ENCODE measurements at places on chromosomes 2 and 18. TPM values are rescaled to one million over a fixed set of nuclear protein-coding genes. Genes with fewer than 3 reads are reported as not detected.

DNA sequence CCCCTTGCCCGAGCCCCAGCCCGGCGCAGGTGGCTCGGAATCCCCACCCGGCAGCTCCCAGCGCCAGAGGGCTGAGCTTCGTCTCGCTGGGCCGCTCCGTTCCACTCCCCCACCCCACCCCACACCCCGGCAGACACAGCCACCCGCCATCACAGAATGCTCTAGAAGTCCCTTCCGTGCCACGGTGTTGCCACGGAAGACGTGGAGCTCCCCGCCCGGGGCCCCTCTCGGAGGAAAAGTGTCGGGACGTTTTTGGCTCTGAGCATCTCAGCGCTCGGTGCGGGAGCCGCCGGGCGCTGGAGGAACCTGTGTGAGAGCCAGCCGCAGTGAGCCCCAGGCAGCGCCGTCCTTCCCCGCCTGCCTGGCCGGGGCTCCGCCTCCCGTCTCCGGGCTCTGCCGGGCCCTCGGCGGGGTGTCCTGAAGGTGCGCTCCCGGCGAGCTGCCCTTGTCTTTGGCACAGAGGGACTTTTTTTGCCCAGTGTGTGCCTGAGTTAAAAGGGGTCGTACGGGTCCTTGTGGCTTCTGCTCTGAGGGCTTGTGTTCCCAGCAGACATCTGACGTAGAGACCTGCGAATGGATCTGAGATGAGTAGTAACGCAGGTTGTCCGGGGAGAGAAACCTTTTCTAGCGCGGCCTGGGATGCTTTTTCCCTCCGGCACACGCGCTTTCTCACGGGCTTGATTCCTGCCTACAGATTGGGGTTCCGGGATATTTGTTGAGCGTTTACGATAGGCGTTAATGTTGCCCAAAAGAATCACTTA lies 1.8 kb downstream of the ZCCHC2 start:
- H3K4me1 ChIP-seq: no peaks in the 10 kb centered on the region
- H3K4me3 ChIP-seq: peak overlapping the region; percentile 89
- peak overlapping the region; percentile 90 for H3K27ac ChIP-seq
- H3K36me3 ChIP-seq: no peaks in the 10 kb centered on the region

UGT1A4 gene
- not detected for total RNA-seq

- no peak overlapping the region for H3K4me3 ChIP-seq
- no peaks in the 10 kb centered on the region for H3K27me3 ChIP-seq
- H3K36me3 ChIP-seq: peaks cover 2% of the 10 kb centered on the region
Observed at GRCh38 chr18:58979615-58980014, 114.9 kb downstream of the ZNF532 start.

DNA sequence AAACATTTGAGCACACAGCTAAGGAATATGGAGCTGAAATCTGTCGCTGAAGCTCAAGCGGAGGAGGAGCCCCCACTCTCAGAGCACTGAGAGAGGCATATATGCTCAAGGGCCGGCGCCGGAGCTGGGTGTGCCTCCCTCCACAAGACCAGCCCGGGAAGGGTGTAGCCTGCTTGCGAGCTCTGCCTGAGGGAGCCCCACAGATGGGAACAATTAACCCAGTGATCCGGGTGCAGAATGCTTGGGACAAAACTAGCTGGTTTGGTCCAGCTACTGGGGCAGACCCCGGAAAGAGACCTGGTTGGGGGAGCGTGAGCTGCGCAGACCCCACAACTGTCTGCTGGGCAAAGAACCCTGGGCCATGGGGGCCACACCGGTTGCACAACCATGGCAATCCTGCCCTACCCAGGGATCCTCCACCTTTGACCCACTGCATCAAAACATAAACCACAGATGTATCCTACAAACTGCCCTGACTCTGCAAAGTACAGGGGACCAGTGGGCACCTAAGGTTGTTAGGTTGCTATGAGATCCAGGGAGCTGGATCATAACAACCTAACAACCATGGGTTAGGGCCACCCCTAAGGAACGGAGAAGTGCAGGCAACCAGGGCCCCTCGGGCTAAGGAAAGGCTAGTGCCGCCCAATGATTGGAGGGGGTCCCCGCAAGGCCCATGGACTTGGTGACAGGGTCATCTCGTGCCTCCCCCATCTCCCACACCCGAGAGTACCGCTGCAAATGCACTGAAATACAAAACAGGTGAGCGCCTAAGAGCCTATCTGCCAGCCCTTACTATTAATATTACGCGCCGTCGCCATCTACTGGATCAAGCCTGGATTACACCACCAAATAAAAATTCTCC lies 53.4 kb upstream of the SCN1A start:
- no peaks in the 10 kb centered on the region for H3K27me3 ChIP-seq
- H3K4me3 ChIP-seq: no peak overlapping the region
- H3K27ac ChIP-seq: no peak overlapping the region
- no peaks in the 10 kb centered on the region for H3K4me1 ChIP-seq

DNA sequence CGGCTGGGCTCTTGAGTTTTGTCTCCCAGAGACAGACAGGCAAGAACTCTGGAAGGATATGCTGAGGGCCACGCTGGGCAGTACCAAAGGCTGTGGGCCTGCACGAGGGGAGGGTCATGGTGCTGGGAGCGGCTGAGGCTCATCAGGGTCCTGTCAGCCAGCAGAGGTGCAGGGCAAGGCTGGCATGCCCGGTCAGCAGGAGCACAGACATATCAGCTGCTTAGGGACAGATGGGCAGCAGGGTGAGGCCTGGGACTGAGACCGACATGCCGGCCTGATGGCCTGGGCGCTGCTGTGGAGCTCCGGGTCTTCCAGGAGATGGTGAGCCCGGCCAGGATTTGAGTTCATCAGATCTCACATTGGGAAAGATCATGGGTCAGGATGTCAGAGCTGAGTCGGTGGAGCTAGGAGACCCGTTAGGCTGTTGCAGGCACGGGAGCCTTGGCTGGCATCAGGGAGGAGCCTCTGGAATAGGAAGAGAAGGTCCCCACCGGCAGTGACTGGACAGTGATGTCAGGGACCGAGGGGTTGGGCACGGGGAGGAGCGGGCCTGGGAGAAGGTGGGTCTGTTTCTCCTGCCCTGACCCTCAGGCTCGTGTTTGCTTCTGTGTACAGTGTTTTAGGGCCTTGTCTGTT lies 18.8 kb downstream of the CNDP2 start:
- H3K36me3 ChIP-seq: peaks cover 22% of the 10 kb centered on the region
- no peaks in the 10 kb centered on the region for H3K27me3 ChIP-seq
- no peaks in the 10 kb centered on the region for H3K4me1 ChIP-seq
- no peak overlapping the region for H3K4me3 ChIP-seq
- DNase-seq: no peak

DNA sequence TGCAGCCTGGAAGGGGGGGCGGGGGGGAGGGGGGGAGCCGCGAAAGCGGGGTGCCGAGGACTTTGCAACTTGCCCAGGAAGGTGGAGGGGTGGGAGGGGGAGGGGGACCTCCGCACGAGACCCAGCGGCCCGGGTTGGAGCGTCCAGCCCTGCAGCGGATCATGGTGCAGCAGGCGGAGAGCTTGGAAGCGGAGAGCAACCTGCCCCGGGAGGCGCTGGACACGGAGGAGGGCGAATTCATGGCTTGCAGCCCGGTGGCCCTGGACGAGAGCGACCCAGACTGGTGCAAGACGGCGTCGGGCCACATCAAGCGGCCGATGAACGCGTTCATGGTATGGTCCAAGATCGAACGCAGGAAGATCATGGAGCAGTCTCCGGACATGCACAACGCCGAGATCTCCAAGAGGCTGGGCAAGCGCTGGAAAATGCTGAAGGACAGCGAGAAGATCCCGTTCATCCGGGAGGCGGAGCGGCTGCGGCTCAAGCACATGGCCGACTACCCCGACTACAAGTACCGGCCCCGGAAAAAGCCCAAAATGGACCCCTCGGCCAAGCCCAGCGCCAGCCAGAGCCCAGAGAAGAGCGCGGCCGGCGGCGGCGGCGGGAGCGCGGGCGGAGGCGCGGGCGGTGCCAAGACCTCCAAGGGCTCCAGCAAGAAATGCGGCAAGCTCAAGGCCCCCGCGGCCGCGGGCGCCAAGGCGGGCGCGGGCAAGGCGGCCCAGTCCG lies 540 bp downstream of the SOX11 start:
- no peaks in the 10 kb centered on the region for H3K4me1 ChIP-seq
- DNase-seq: no peak
- no peak overlapping the region for H3K27ac ChIP-seq
- H3K27me3 ChIP-seq: peaks cover 3% of the 10 kb centered on the region
- H3K36me3 ChIP-seq: no peaks in the 10 kb centered on the region
- no peak overlapping the region for H3K4me3 ChIP-seq

DNA sequence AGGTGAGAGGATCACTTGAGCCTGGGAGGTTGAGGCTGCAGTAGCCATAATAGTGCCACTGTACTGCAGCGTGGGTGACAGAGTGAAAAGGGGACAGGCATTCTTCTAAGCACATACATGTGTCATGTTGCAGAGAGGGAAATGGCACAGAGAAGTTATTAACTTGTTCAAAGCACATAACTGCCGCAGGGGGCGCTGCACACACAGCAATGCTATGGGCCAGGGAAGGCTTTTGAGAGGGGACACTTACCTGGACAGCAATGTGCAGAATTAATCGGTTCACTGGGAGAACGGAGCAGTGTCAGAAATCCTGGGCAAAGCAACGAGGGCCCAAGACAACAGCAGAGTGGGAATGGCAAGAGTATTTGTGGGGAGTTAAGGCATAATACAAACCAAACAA lies 2.4 kb downstream of the SCYGR8 start:
- DNase-seq: no peak
- H3K4me3 ChIP-seq: no peak overlapping the region
- no peaks in the 10 kb centered on the region for H3K27me3 ChIP-seq
- no peak overlapping the region for H3K27ac ChIP-seq
- H3K4me1 ChIP-seq: no peaks in the 10 kb centered on the region

DNA sequence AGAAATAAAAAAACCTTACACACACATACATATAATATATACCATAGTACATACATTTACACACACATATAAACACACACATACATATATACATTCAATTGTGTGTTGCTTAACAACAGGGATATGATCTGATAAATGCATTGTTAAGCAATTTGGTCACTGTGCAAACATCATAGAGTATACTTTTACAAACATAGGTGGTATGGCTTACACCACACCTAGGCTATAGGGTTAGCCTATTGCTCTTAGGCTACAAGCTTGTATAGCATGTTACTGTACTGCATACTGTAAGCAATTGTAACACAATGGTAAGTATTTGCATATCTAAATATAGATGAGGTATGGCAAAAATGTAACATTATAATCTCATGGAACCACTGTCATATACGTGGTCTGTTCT lies 156.8 kb upstream of the ERBB4 start:
- H3K4me3 ChIP-seq: no peak overlapping the region
- no peaks in the 10 kb centered on the region for H3K36me3 ChIP-seq
- no peaks in the 10 kb centered on the region for H3K4me1 ChIP-seq
- H3K27ac ChIP-seq: no peak overlapping the region
- no peak for DNase-seq

EVX2 gene
- not detected for total RNA-seq

- no peak overlapping the region for H3K27ac ChIP-seq
- H3K4me1 ChIP-seq: no peaks in the 10 kb centered on the region
- no peak overlapping the region for H3K4me3 ChIP-seq
Observed at GRCh38 chr18:79545255-79545654, 134.3 kb upstream of the CTDP1 start.

GRCh38 chr2:121071034-121071504 lies 213.9 kb downstream of the TFCP2L1 start:
- DNase-seq: peak; percentile 76
- no peaks in the 10 kb centered on the region for H3K36me3 ChIP-seq
- H3K27ac ChIP-seq: no peak overlapping the region
- H3K4me1 ChIP-seq: no peaks in the 10 kb centered on the region

- H3K36me3 ChIP-seq: no peaks in the 10 kb centered on the region
- no peak overlapping the region for H3K4me3 ChIP-seq
- no peaks in the 10 kb centered on the region for H3K4me1 ChIP-seq
- no peaks in the 10 kb centered on the region for H3K27me3 ChIP-seq
Observed at GRCh38 chr2:3659447-3660432, 1.7 kb downstream of the ALLC start.

- H3K27ac ChIP-seq: no peak overlapping the region
- peak; percentile 55 for DNase-seq
- no peaks in the 10 kb centered on the region for H3K4me1 ChIP-seq
- no peaks in the 10 kb centered on the region for H3K27me3 ChIP-seq
Observed at GRCh38 chr2:60515721-60516226, 37.7 kb downstream of the BCL11A start.

PDIA6 gene
- 128 TPM for total RNA-seq

KCNG3 gene
- 0.24 TPM for total RNA-seq

GRCh38 chr2:15835991-15836688 lies 104.2 kb upstream of the MYCN start:
- DNase-seq: no peak
- no peak overlapping the region for H3K4me3 ChIP-seq
- no peaks in the 10 kb centered on the region for H3K4me1 ChIP-seq

GRCh38 chr2:11709293-11709692 lies 37.1 kb upstream of the LPIN1 start:
- H3K27me3 ChIP-seq: no peaks in the 10 kb centered on the region
- H3K27ac ChIP-seq: no peak overlapping the region
- no peaks in the 10 kb centered on the region for H3K36me3 ChIP-seq

- no peak overlapping the region for H3K4me3 ChIP-seq
- H3K36me3 ChIP-seq: no peaks in the 10 kb centered on the region
- no peak for DNase-seq
- no peak overlapping the region for H3K27ac ChIP-seq
- H3K4me1 ChIP-seq: no peaks in the 10 kb centered on the region
Observed at GRCh38 chr18:5318061-5318700, 22.7 kb upstream of the ZBTB14 start.

DNA sequence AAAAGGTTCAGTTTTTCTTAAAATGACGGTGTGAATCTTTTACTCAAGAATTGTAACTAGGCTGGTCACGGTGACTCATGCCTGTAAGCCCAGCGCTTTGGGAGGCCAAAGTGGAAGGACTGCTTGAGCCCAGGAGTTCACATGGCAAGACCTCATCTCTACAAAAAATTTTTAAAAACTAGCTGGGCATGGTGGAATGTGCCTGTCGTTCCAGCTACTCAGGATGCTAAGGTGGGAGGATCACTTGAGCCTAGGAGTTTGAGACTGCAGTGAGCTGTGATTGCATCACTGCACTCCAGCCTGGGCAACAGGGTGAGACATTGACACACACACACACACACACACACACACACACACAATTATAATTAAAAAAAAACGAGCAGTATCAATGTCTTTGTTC lies 369.8 kb downstream of the DPP10 start:
- no peak for DNase-seq
- no peak overlapping the region for H3K27ac ChIP-seq
- H3K4me3 ChIP-seq: no peak overlapping the region

CFAP65 gene
- total RNA-seq: not detected

GRCh38 chr18:74929110-74929509 lies 279.8 kb downstream of the PTGR3 start:
- DNase-seq: no peak
- no peak overlapping the region for H3K27ac ChIP-seq
- H3K4me3 ChIP-seq: no peak overlapping the region
- H3K4me1 ChIP-seq: no peaks in the 10 kb centered on the region
- no peaks in the 10 kb centered on the region for H3K27me3 ChIP-seq

LRP1B gene
- total RNA-seq: 0.94 TPM

MRPS5 gene
- total RNA-seq: 31.2 TPM

DNA sequence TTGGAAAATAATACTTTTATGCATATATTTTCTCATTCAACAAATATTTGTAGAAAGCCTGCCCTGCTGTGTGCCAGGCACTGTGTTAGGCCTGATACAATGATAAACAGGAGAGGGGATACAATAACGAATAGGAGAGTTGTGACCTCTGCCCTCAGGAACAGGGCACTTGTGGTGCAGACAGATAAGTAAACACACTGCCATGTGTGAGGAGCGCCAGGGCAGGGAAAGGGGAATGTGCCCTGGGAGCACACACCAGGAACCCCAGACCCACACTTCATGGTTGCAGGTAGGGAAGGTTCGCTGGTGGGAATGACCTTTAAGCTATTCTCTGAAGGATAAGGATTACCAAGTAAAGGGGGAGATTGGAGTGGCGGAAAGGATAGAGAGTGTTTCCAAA lies 42.2 kb upstream of the DSC1 start:
- H3K4me1 ChIP-seq: no peaks in the 10 kb centered on the region
- DNase-seq: no peak
- H3K27me3 ChIP-seq: no peaks in the 10 kb centered on the region
- H3K27ac ChIP-seq: no peak overlapping the region
- H3K4me3 ChIP-seq: no peak overlapping the region
